Eye (tissue), 1 donor: ENCODE measurements at places on chromosomes 16 and 17.

DNA sequence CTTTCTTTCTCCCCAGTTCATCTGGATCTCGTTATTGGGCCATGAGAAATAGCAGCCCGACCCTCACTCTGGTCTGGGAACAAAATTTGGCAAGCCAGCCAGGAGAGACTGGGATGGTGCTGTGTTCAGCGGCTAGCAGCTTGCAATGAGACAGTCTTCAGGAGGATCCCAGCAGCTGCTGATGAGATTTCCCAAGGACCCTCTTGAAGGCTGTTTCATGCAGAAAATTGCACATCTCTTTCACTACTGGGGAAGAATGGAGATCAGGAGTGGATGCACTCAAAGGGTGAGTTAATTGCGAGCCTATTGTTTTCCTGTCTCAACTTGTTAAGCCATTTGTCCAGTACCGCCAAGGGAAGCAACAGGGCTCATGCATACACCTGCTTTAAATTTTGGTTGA lies 5.5 kb upstream of the COIL start:
- peak; percentile 80 for DNase-seq

- DNase-seq, result no peak
Observed at GRCh38 chr16:83705856-83706255, 101.9 kb upstream of the HSBP1 start.

- peak; percentile 55 for DNase-seq
Observed at GRCh38 chr17:9072696-9073339, 51.5 kb downstream of the NTN1 start.

- peak; percentile 46 for DNase-seq
Observed at GRCh38 chr17:1197379-1197778, 17.6 kb upstream of the ABR start.

GRCh38 chr16:64162613-64163375 lies 959.1 kb downstream of the CDH11 start:
- no peak for DNase-seq

GRCh38 chr17:74610108-74610507 lies 13.4 kb downstream of the CD300E start:
- no peak for DNase-seq

DNA sequence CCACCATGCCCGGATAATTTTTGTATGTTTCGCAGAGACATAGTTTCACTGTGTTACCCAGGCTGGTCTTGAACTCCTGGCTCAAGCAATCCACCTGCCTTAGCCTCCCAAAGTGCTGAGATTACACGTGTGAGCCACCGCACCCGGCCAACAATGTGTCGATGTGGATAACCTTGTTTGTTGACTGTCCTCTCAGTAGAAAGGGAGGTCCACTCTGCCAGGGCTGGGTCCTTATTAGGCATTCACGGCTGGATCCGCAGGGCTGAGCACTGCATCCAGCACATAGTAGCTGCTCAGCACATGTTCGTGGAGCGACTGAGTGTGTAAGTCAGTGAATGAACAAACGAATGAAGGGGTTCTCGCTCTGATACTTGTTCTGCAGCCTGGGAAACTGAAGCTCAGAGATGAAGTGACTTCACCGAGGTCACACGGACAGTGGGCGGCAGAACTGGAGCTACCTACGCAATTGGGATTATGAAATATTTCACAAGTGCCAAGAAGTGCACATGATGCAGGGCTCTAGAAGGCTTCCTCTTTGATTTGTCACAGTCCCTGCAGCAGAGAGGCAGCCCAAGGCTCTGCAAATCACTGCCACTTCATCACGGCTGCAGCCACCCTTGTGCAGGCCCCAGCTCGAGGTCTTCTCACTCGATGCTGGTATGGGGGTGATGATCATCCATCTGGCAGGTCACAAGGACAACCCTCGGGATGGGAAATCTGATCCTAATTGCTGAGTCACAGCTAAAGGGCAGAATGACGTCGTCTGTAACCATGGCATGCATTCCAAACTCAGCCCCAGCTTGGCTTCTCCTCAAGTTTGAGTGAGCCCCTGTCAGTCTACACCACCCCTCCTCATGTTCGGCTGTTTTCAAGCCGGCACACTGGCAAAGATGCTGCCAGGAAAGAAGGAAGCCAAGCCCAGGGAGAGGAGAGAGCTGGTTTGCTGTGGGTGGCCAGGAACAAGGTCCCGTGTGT lies 28.0 kb upstream of the SNN start:
- peak; percentile 90 for DNase-seq

- no peak for DNase-seq
Observed at GRCh38 chr16:67783353-67783725, 23.0 kb downstream of the RANBP10 start.

GRCh38 chr17:2453325-2453724 lies 52.5 kb upstream of the MNT start:
- DNase-seq, result no peak

- peak; percentile 58 for DNase-seq
Observed at GRCh38 chr17:48544349-48545021, 424 bp downstream of the HOXB2 start.

GRCh38 chr16:2831203-2831602 lies 1.1 kb downstream of the ZG16B start:
- no peak for DNase-seq

- no peak for DNase-seq
Observed at GRCh38 chr16:77873066-77873465, 84.7 kb downstream of the VAT1L start.

DNA sequence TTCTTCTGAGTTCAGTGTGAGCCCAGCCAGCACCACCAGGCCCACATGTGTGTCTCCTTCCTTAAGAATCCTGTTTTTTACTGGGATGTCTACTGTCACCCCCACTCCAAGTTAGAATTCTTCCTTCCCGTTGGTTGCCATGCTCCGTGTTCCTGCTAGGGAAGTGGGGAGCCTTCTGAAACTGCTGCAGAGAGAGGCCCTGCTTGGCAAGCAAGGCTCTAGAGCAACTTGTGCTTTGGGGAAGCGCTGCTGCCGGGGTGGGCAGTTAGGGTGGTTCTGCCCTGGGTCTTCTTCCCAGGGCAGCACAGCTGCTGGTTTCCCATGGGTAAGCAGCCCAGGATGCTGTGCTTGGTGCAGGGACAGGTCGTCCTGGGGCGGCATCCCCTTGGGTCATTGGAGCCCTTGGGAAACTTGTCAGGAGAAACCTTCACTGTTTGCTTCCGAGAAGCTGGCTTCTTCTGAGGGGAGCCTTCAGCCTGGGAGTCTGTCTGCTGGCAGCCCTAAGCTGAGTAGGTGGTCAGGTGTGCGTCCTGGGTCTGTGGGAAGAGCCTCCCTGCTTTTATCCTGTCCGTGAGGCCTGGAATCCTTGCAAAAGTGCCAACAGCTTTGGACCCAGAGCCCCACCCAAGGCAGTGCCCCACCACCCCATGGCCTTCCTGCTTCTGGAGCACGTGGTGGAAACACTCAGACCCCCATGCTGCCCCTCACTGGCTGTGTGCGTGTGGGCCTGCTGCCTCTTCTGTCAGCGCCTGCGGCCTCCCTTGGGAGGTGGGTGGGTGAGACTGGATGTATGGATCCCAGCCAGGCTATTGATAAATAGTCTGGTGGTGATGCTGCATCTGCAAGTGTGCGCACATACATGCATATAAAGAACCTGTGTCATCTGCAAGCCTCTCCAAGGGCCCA lies 71.8 kb downstream of the PLD6 start:
- no peak for DNase-seq

- no peak for DNase-seq
Observed at GRCh38 chr16:3541527-3542155, 35.6 kb downstream of the NLRC3 start.

GRCh38 chr16:27287887-27288286 lies 19.3 kb upstream of the NSMCE1 start:
- no peak for DNase-seq

DNA sequence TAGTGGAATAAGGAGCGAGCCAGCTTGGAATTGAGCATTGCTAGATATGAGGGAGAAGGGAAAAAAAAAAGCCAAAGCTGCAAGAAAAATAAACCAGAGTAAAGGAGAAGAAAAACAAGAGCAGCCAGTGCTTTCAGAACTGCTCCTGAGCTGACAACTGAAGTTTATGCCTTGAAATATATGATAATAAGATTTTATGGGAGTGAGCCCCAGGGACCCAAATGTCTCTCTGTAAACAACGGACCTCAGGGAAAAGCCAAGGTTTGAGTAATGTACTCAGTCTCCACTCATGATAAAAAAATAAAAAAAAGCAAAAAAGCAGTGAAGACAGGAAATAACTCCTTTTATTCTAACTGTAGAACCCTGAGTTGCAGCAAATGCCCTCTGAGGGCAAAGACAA lies 132.6 kb downstream of the SNX11 start:
- no peak for DNase-seq

GRCh38 chr16:64808474-64808873 lies 313.4 kb downstream of the CDH11 start:
- DNase-seq, result no peak

DNA sequence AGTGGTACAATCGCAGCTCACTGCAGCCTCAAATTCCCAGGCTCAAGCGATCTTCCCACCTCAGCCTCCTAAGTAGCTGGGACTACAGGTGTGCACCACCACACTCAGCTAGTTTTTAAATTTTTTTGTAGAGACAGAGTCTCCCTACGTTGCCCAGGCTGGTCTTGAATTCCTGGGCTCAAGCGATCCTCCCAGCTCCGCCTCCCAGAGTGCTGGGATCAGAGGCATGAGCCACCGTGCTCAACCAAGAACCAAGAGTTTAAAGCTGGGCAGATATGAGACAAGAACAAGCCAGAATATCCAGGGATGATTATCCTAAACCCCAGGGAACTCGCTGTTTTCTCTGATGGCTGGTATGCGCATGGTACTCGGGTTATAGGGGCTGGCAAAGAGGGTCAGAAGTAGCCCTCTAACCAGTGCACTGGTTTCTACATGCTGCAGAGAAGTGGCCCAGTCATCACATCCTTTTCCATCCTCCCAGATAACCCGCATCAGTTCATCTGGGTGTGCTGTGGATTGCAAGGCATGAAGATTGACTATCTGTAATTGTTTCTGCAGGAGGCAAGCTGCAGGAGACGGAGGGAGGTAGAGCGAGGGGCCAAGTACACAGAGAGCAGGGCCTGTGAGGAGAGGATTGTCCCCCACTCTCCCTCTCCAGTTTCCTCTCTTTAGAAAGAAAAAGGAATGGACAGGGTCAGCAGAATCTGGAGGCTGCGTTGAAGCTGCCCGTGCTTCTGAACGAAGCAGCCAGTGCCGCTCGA lies 33.6 kb upstream of the TOB1 start:
- DNase-seq, result no peak

GRCh38 chr17:31907342-31907962 lies 5.9 kb upstream of the UTP6 start:
- peak; percentile 51 for DNase-seq

- no peak for DNase-seq
Observed at GRCh38 chr17:4449736-4450135, 16.0 kb downstream of the SPNS3 start.

DNA sequence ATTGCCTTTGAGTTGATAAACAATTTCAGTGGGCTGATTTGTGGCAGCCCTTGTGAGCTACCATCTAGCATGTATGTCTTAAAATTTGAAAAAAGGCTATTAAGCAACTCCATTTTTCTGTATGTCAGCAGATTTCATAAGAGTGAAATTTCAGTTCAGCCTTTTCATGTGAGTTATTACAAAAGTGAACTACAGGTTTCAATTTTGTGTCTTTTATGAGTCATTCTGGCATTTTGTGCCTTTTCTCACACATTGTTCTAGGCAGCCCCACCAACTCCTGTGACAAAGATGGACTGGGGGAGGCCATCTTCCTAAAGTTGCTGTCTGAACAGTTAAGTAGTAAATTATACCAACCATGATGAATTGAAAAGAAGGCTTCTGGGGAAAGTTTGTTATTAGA lies 52.1 kb downstream of the USP10 start:
- DNase-seq, result no peak

- DNase-seq, result no peak
Observed at GRCh38 chr17:59010026-59010425, 96.7 kb downstream of the TRIM37 start.

DNA sequence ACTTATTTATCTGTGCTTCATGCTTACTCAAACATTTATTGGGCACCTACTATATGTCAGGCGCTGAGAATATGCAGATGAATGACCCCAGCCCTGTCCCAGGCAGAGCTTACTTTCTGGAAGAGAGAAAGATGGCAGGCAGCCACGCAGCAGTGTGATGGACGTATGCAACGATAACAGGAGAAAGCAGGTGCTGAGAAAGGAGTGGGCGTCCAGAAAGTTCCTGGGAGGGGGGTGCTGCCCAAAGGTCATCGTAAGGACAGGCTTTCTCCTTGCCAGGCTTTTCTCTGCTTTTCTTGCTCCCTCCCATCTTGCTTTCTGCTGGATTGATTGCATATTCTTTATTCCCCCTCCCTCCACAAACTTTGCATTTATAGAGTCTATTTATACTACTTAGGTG lies 124.5 kb downstream of the GAS7 start:
- DNase-seq, result no peak
